ENCODE measurements at places on chromosomes 13 and 19.

- DNase-seq = no peak
These were observed 24.2 kb downstream of the FXYD5 start for GRCh38 chr19:35178701-35179100.

GRCh38 chr19:29293292-29293691, 80.3 kb upstream of the UQCRFS1 start:
- DNase-seq = no peak

- no peak for DNase-seq
These were observed 185.7 kb downstream of the PTPRS start for GRCh38 chr19:5154799-5155426.

GRCh38 chr13:49976314-49977258, 20.3 kb upstream of the TRIM13 start:
- DNase-seq = peak; percentile 70

GRCh38 chr13:92300651-92301050, 902.2 kb downstream of the GPC5 start:
- DNase-seq = no peak

DNA sequence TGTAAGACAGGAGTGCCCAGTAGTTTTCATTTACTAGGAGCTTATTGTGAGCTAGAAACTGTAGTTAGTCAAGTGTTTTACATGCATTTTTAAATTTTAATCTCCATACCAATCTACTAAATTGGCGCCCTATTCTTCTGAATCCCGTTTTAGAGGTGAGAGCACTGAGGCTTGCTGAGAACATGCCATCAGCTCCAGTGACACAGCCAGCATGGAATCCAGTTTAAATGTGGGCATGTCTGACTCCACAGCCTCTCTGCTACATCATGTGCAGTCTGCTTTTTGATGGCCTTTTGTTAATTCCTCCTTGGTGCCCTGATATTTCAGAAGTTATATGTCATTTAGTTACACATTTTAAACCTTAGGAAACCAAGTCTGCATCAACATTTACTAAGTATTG, 325.4 kb downstream of the DLEU7 start:
- no peak for DNase-seq

GRCh38 chr19:1986357-1987162, 29.0 kb downstream of the BTBD2 start:
- DNase-seq = no peak

GRCh38 chr13:30510811-30511371, 45.2 kb upstream of the HMGB1 start:
- peak; percentile 1 for DNase-seq

DNA sequence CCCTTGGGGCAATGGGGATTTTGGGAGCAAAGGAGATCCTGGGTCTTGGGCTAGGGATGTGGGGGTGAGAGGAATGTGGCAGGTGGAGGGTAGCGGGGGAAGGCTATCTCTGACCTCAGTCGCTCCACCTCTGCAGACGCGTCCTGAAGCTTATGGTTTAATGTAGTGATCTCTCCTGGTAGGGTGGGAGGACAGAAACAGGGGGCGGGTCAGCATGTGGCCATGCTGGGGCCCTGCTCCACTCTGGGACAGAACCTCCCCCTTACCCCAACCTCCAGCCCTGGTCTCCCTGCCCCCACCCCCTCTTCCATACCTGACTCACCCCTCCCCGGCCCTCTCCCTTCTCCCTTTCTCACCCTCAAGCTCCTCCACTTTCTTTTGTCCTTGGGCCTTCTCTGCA, 1.4 kb downstream of the BST2 start:
- no peak for DNase-seq

DNA sequence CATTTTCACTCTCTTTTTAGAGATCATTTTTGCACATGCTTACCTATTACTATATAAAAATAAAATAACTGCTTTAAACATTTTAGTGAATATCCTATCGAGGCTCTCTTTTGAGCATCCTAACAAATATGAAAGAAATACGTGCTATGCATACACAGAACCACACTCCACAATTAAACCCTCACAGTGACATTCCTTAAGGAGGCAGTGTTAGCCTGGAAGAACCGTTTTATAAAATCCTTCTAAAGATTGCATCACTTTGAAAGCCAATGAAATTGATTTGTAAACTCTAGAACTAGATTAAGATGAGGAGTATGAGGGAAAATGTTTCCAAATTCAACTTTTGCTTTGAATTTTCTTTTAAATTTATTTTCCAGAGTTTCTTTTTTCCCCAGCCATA, 11.1 kb upstream of the ENOX1 start:
- DNase-seq = no peak

GRCh38 chr13:103537616-103538015, 471.4 kb upstream of the SLC10A2 start:
- DNase-seq = no peak

GRCh38 chr19:4368128-4368820, 24.9 kb downstream of the MPND start:
- DNase-seq = no peak

DNA sequence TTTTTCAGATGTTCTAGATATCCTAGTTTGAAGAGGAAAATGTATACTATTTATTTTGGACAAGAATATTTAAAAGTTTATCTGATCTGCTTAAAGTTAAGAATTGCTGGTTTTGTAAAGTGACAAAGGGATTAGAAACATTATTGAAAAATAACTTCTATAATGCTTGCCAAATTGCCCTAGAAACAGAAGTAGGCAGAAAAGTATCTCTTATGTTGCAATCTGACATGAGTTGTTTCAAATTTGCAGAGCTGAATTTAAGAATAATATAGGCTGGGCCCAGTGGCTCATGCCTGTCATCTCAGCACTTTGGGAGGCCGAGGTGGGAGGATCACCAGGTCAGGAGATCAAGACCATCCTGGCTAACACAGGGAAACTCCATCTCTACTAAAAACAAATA, 777.1 kb downstream of the LIG4 start:
- DNase-seq = no peak

Data from NCI-H2081 (cell line).